GM03348 (cell line): ENCODE measurements at places on chromosomes 2 and 18.

- DNase-seq = no peak
Measured at GRCh38 chr2:28435241-28435640, 42.6 kb downstream of the FOSL2 start.

DNA sequence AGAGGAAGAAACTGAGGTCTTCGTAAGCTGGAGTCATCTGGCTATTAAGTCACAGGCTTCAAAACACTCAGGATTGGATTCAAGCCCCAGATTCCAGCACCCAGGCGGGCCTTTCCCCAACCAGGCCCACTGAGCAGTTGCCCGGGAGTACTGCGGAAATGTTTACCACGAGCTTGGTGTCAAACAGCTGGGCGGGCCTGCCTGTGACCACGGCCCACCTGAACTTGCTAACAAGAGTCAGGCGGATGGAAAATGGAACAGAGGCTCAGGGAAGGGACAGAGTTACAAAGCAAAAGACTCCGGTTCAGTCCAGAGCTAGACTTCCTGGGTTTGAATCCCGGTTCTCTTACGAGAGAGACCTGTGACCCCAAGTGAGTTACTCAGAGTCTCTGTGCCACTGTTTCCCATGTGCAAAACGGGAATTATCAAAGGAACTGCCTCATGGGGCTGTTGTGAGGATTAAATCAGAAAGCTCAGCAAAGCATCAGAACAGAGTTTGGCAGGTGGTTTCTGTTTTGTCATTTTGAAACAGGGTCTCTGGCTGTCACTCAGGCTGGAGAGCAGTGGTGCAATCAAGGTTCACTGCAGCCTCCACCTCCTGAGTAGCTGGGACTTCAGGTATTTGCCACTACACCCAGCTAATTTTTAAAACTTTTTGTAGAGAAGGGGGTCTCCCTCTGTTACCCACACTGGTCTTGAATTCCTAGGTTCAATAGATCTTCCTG lies 49.0 kb upstream of the TFCP2L1 start:
- DNase-seq = no peak

- no peak for DNase-seq
Measured at GRCh38 chr2:230864122-230864604, 579 bp upstream of the ITM2C start.

DNA sequence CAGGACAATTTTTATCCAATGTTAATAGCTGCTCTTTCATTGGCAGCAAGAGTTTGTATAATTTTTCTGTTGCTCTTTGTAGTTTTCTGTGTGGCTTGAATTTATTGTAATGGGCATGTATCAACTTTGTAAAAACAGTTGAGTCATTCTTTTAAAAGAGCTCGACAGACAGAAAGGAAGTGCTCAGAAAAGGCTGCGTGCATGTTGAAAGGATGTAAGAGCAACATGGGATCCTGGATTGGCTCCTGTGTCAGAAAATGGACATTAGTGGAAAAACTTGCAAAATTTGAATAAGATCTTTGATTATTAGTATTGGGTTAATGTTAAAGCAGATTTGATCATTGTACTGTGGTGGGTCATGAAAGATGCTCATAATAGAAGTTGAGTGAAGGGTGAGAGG lies 93.3 kb upstream of the CDC42EP3 start:
- no peak for DNase-seq

DNA sequence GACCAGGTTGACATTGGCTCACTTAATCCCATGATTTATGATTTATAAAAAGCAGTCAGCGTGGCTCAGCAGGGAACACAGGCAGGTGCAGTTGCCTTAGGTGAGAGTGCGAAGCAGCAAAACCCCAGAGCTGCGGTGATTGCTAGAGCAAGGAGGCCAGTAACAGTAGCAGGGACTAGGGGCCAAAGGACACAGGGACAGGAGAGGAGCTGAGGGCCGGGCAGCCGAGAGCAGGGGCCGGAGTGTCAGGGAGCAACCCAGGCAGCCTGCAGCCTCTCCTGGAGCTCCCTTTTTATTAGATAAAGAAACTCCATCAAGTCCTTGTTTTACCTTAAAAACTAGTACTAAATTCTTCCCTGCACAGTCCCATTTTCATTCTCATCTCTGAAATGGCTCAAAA lies 4.3 kb downstream of the MC2R start:
- no peak for DNase-seq

DNA sequence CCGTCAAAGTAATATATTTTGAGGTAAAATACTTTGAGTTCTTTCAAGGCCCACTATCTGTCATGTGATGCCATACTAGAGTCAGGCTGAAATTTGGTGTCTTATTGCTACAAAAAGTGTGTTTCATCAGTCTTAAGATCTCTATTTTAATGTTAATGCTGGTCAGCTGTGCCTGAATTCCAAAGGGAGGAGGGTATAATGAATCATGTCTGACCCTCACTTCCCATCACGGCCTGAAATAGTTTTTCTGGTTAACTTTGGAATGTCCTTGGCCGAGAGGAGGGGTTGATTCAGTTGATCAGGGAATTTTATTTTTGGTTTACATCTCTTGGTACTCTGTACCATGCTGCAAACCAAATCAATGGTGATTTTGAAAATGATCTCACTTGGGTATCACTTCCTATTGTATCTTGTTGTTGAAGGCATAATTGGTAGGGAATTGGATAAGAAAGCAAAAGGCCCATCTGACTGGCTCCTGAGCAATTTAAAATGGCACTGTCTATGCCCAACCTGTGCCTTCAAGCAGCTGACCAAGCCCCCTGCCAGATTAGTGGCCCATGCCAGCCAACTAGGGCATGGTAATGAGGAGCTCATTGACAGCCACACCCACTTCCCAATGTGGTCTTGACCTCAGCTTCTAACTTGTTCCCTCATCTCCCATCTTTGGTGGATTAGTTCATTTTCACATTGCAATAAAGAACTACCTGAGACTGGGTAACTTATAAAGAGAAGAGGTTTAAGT lies 6.1 kb upstream of the SLC35F5 start:
- DNase-seq = peak; percentile 76

DNA sequence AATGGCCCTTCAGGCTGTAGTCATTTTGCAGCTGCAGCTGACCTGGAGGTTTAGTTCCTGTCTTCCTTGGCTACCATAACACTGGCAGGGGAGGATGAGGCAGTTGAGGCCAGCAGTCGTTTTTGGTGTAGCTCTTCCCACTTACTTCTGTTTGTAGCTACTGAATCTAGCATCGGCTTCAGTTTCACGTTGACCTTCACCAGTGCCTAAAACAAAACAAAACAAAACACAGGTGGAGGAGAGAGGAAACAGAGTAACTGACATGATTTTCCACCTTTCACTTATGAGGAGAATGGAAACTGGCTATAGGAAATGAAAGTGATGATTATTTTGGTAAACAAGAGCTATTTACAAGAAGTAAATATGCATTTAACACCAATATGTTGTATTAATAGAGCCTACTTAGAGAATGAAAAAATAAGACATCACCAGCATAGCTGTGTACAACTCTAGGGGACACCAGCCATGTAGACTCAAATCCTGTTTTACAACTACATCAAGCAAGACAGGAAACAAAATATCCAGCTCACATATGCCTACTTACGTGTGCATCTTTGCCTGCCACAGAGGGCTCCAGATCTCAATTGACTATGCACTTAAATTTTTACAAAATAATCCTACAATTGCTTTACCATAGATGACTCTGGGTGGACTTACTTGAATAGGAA lies 236.9 kb downstream of the AGPS start:
- DNase-seq = no peak

DNA sequence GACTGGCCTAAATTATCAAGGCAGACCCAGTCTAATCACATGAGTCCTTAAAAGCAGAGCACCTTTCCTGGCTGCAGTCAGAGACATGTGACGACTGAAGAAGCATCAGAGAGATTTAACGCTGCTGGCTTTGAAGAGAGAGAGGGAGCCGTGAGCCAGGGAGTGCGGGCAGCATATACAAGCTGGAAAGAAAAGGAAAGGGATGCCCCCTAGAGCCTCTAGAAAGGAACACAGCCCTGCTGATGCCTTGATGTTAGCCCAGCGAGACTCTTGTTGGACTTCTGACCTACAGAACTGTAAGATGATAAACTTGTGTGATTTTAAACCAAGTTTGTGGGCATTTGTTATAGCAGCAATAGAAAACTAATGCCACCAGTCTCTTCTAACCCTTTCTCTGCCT lies 58.1 kb downstream of the HEATR5B start:
- no peak for DNase-seq

GRCh38 chr2:88452980-88453582 lies 588 bp upstream of the FOXI3 start:
- no peak for DNase-seq

DNA sequence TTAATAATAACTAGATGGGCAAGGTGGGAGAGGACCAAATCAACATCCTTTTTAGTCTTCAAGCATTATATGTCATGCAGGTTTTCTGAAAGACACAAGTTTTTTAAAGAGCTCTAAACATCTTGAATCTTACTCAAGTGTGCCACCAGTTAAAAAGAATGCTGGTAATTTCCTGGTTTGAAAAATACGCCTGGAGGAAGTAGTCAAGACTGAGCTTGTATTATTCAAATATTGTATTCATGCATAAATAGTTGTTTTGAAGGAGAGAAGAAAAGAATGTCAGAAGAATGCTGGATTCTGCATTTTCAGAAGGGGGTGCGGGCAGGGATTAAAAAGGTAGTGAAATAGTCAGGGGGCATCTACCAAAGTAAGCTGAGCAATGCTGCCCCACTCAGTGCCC lies 90.7 kb downstream of the WDPCP start:
- no peak for DNase-seq

DNA sequence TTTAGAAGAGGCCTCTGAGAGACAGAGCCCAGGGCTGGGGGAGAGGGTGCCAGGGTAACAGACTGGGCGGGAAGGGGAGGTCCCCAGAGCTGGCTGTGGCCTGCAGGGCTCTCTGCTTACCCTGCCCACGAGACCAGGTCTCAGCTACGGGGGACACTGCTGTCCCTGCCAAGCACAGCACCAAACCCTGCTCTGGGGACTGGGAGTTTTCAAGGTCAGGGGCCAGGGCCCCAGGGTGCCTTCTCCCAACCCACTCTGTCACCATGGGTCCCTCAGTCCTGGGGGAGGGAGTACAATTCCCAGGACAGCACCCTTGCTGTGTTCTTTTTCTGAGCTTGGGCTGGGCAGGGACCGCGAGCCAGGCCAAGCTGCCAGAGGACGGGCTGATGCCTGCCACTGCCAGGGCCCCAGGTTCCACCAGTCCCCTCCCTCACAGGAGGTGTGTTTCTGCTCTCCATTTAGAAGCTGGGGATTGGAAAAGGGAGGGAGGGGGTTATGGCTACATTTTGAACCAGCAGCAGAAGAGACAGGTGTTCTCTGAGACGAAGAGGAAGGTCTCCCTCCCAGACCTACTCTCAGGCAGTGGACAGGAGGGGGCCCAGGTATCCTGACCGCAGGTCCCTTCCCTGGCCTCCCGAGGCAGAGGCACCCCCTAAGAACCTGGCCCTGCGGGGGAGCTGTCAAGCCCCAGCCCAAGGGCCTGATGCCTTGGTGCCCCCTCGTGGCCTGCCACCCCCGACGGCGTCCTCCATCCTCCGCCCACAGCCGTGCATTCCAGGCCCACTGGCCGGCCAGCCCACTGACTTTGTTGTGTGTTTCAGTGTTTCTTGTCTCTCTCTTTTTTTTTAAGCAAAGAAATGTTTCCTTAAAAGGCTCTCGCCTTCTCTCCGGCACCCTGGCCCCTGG lies 80.4 kb downstream of the TNS1 start:
- peak; percentile 72 for DNase-seq

GRCh38 chr18:24427484-24427883 lies 1.0 kb downstream of the IMPACT start:
- no peak for DNase-seq

DNA sequence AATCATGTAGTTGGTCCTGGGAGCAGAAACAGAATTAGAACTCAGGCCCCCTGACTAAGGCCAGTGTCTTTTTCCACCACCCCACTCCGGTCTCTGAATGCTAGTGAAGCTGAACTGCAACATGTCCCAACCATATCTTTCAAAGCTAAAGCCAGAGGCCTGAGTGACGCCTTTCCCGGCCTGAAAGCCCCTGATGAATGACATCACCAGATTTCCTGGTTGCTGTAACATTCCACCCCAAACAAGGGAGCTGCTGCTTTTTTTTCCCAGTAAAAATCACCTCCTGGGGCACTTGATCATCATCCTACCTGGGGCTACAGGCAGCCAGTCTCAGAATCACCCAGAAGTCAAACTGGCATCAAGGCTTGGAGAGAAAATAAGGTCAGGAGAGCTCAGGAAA lies 162.7 kb downstream of the ARL4C start:
- no peak for DNase-seq

GRCh38 chr2:133641942-133642725 lies 73.9 kb upstream of the NCKAP5 start:
- peak; percentile 9 for DNase-seq

- DNase-seq = no peak
Measured at GRCh38 chr2:29139731-29140130, 24.5 kb downstream of the CLIP4 start.

DNA sequence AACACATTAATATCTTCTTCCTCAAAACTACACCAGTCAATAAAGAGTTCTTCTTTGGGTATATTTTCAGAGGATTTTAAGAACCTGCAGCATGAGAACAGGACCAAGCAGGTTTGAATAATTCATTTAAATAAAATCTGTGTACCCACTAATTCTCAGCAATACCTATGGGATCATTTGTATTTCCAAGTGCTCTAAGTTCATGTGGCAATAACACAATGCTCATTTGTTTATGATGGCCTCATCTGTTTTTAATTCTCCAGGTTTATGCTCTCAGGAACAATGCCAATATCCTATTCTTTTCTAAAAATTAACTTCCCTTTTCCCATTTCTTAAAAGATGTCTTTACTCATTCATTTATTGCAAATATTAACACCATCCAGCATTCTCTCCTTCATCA lies 264.7 kb downstream of the METTL4 start:
- DNase-seq = no peak

DNA sequence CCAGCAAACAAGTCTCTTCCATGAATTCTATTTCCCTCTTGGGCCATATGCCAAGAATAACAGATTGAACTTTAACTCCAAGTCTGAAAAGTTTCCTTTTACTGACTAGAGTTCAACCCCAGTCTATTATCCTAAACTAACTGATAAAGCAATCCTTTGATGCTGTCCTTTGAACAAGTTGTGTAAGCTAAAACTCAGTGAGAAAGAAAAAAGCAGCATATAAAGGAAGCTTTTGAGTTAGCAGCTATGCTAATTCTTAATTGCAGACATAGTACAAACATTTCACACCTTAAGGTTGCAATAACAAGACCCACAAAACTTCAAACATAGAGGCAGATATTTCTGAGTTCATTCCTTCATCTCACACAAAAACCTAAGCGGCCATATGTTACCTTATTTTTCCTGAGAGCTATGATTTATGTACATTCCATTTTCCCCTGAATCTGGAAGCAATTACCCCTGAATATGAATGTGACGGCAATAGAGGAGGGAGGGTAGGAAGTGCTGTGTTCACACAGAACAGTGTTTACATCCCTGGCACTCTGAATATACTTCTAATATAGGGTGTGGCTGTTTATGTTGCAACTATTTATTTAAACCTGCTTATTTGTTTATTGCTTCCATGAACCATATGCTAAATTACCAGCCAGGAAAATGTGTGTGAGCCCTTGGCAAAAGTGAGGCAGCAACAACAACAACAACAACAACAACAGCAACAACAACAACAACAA lies 180.6 kb downstream of the IRS1 start:
- peak; percentile 11 for DNase-seq

DNA sequence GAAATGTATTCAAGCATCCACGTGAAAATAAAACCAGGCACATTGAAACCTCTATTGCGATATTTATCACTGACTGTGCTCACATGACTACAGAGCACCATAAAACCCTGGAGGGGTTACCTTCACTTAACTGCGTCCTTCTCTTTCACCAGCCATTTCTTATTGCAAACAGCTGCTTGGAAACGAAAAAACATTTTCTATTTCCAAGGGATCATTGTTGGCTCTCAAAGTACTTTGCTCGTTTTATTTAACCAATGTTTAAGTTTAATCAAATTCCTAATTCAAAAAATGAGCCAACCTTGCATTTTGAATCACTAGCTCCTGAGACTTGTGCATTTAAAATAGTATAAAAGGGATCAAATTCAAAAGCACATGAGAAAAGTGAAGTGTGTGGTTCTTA lies 134.4 kb downstream of the OSR1 start:
- no peak for DNase-seq
